ENCODE measurements at places on chromosomes 16 and 17. TPM values are rescaled to one million over a fixed set of nuclear protein-coding genes. Genes with fewer than 3 reads are reported as not detected.

NEK8 gene
- 5.7 TPM for polyA plus RNA-seq

WSCD1 gene
- 1.7 TPM for polyA plus RNA-seq

TVP23A gene
- 1.5 TPM for polyA plus RNA-seq

DNA sequence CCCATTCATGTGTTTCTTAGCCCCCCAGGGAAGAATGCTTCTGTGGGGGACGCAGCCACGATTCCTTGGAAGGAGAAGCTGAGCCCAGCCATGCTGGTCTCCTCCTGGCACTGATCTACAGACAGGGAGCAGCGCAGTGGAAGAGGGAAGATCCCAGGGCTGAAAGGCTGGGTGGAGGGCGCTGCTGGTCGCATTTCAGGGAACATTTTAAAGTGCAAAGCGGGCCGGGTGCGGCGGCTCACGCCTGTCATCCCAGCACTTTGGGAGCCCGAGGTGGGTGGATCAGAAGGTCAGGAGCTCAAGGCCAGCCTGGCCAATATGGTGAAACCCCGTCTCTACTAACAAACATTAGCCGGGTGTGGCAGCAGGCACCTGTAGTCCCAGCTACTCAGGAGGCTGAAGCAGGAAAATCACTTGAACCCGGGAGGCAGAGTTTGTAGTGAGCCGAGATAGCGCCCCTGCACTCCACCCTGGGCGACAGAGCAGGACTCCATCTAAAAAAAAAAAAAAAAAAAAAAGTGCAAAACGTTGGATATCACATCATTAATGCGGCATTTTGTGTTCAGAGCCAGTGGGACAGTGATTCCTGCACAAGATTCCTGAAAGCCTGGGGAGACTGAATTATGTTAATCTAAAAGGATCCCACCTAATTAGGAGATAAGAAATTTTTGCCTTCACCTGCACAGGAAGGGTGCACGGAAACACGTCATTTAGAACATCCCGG is 558 bp upstream of the CHMP6 start:
- H3K27me3 ChIP-seq = peaks cover 1% of the 10 kb centered on the region
- H3K4me3 ChIP-seq = peak overlapping the region; percentile 99
- H3K27ac ChIP-seq = peak overlapping the region; percentile 60
- H3K36me3 ChIP-seq = peaks cover 5% of the 10 kb centered on the region
- no peak for DNase-seq

DNA sequence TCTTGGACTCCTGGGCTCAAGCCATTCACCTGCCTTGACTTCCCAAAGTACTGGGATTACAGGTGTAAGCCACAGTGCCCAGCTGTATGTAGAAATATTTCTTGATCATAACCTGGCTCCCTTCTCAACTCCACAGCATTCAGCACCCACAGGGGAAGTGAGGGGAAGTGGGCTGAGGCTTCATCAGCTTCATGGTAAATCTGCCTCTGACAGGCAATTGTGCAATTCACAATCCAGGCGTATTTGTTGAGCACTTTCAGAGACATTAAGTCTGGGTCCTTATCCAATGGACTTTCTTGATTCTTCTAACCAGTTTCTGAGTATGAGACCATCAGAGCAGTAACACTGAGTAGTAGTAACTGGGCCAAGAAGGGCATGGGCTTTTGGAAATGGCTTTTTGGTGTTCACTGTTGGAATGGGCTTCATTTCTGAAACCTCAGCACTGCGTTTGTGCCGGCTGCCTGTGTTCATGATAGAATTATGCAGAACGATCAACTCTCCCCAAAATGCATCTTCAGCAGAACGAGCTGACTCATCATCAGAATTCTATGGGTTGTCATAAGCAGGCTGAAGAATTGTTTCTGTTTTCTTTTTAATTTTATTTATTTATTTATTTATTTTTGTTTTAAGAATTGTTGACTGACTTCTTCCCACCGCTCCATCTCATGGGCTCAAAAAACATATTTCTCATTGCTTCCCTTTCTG is 28.9 kb downstream of the FAM20A start:
- DNase-seq = no peak
- H3K27me3 ChIP-seq = no peaks in the 10 kb centered on the region
- H3K36me3 ChIP-seq = no peaks in the 10 kb centered on the region
- no peaks in the 10 kb centered on the region for H3K4me1 ChIP-seq
- no peak overlapping the region for H3K27ac ChIP-seq

DNA sequence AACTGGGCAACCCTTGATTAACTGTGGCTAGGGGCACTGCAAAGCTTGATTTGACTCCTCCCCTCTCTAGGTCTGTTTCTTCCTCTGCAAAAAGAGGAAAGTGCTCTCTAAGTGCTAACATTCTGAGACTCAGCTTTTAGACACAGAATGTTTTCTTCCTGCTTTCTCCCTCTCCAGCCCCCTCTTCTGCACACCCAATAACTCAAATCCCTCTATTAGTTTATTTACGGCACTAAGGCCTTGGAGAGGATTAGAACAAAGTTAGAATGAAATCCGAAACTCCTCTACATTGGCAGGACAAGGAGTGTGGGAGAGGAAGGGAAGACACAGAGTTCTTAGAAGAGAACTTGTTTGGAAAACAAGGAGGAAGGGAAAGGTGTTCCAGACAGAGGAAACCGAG is 3.3 kb upstream of the SBK1 start:
- DNase-seq = no peak
- no peaks in the 10 kb centered on the region for H3K36me3 ChIP-seq
- no peaks in the 10 kb centered on the region for H3K27me3 ChIP-seq
- H3K4me3 ChIP-seq = no peak overlapping the region
